ENCODE measurements at places on chromosomes 7 and 10.

DNA sequence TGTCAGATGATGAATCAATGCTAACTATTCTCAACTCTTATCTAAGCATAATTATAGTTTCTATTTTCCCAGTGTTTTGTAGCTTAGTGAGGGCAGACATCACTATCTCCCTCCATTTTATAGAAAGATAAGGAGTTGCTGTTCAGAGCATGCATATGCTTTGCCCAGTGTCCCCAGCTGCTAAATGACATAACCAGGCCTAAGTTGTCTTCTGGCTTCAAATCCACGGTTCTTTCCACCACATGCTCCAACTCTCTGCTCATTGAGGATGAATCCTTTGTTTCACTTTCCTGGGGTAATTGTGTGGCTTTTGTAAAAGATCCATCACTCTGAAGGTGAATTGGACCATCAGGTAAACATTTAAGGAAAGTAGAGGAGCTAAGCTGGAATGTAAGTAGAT is 134.0 kb downstream of the SNX10 start:
- DNase-seq: no peak

- DNase-seq: no peak
Observed at GRCh38 chr7:21028599-21028998, 241.9 kb upstream of the SP8 start.

- no peak for DNase-seq
Observed at GRCh38 chr10:48695636-48696534, 11.2 kb downstream of the WDFY4 start.

- DNase-seq: no peak
Observed at GRCh38 chr10:133456041-133456951, 2.6 kb downstream of the SCART1 start.

DNA sequence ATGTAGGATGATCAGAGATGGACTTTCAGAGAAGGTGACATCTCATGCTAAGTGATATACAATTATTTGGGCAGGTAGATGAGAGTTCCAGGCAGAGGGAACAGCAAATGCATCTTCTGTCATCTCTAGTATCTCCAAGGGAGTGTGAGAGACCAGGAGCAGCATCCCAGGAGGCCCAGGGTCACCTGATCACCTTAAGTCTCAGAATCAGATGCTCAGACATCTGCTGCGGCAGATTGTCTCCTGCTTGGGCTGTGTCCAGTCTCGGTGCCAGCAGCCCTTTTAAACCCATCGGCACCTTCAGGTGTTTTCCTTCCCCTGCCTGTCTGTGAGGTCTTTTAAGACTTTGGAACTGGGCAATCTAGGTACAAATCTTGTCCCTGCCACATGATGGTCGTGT is 690.6 kb downstream of the LRMDA start:
- no peak for DNase-seq

DNA sequence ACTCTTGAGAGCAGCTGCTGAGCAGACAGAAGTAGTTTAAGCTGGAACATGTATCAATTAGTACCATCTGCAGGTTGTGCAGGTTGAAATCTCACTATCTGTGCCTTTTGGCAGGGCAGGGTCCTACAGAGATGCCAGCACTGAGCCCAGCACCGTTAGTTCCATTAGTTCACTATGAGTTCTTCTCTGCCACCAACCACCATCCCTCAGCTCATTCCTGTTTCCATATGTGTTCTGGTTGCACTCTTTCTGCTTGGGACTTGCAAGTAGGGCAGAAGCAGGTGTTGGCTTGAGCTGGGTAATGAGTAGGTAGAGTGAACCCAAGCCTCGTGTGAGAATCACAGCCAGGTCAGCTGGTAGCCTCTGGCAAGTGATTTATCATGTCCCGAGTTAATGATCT is 2.8 kb downstream of the SMO start:
- DNase-seq: no peak

DNA sequence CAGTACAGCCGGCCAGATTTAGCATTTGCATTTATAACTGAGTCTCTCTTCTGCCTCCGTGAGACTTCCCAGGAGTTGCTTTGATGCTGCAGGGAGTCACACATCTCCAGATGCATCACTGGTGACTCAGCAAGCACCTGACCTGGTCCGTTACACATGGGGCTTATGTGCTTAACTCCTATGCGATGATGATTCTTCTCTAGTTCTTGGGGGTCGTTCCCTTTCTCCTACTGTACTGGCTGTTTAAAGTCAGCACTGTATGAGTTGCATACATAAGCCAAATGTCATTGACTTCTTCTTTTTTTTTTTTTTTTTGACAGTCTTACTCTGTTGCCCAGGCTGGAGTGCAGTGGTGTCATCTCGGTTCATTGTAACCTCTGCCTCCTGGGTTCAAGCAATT is 13.0 kb upstream of the AKR1E2 start:
- no peak for DNase-seq

DNA sequence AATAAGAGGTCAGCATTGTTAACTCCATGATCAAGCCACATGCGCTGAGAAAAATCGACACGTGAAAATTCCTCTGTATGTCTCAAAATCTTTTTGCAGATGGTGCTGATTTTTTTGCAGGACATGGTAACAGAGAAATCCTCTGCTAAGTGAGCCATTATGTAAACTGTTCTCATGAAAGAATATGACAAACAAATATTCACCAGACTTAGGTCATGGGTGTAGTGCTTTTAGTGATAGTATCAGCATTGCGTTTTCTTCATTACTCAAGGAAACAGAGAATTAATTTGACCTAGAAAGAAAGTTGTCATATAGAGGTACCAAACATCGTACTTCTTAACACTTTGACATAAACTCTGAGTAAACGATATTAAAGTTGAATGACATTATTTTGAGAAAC is 34.7 kb downstream of the ADRB1 start:
- DNase-seq: no peak

DNA sequence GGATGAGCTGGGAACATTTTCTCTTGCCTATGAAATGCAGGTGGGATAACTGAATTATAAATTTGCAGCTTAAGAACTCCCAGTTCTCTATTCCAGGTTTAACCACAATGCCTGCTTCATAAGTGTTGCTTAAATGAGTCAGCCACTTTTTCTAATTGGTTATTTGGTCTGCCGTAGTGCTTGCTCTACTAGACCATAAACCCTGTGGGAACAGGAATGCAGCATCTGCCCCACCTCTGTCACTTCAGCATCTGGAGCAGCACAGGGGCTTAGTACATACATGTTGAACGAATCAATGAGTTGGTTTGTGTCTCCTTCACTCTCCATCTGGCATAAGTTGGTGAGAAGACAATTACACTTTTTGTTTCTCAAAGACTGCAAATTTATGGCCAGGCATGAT is 95.2 kb upstream of the PTER start:
- no peak for DNase-seq

DNA sequence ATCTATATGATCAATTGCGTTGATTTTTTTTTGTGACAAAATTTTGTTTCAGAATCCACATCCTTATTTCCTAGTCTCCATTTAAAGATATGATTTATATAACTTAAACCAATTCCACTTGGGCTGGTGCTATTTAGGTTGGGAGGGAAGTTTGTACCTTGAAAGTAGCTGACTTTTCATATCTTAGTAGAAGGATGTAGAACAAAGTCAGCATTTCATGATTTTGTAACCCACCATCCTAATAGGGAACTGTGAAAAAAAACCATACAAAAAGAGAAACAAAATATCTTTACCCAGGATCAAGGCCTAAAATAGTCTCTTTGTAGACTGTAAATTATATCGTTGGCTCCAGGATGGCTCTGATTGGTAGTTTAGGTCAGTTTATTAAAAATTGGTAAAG is 8.3 kb downstream of the HECTD2 start:
- DNase-seq: no peak

DNA sequence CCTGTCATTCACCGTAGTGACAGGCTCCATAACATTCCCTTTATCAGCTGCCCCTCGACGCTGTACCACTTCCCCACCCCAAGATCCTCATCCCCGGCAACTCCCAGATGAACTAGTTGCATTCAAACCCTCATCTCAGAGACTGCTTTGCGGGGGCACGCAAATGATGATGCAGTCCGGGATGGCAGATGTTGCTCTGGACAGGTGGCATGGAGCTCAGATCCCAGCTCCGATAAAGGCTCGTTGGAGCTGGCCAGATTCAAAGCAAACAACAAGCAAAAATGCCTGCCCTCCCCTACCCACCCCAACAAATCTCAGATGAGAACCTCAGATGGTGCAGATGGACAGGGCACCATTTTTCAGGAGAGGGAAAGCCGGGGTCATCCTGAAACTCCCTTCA is 46.7 kb downstream of the CARD11 start:
- DNase-seq: no peak

- DNase-seq: no peak
Observed at GRCh38 chr10:103640436-103641181, 147.1 kb downstream of the NEURL1 start.

- no peak for DNase-seq
Observed at GRCh38 chr10:5732141-5732540, 47.5 kb downstream of the TASOR2 start.

GRCh38 chr7:2521341-2521745 is 1.8 kb downstream of the LFNG start:
- DNase-seq: no peak

DNA sequence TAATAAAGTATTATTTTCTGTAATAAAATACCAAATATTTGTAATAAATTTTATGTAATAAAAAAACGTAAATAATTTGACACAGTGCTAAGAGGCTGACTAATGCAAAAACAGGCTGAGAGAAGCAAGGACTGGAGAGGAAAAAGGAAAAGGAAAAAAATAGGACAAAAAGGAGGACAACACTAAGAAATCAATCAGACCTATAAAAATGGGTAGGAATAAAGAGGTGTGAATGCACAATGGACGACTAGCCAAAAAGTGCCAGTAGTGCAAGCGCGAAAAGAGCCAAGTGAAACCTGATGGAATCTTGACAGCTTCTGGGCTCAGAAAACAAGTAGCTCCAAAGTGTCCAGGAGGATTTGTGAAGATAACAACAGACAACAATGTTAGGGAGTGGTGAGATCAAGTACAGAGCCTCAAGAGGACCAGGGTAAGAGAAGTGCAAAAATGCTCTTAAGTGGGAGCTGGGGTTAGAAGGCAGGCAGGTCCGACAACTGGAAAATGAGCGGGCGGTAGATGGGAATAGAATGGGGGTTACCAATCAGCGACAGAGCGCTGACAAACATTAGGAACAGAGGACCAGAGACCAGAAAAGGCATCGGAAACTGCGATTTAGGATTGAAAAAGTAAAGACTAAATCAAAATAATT is 1.2 kb downstream of the BRAF start:
- no peak for DNase-seq

GRCh38 chr7:101529560-101529959 is 99.5 kb downstream of the MYL10 start:
- no peak for DNase-seq

DNA sequence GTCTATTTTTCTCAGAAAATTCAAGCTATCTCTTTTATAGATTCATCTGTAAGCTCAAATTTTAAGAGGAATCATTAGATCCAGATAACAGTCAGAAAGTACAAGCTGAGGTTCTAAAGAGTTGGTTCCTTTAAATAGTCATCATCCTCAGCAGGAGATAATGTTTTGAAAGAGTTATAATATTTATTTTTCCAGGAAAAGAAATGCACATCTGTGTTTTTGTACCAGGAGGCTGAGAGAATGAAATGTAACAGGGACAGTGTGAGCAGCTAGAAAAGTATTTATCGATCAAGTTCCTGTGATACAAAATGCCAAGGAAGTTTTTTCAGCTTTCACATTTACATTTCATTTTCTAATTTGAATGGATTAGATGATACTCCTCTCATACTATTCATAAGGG is 120.2 kb upstream of the LRRTM3 start:
- DNase-seq: no peak

GRCh38 chr7:11911900-11912299 is 79.9 kb upstream of the THSD7A start:
- DNase-seq: no peak

DNA sequence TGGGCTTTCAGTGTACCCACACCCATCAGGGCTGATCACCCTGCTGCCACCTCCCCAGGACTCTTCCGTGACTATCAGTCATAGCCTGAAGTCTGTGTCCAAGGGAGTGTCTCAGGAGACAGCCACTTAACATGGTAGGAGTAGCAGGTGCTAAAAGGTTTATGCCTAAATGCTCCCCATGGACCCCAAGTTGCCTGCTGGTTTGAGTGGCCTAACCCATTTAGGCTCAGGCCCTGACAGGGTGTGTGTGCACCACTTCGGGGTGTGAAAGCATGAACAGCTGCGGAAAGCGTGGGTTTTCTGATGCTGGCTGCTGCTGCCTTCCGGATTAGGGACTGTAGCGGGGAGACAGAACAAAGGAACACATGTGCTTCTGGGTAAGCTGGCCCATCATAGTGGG is 93.2 kb upstream of the SAMD8 start:
- DNase-seq: no peak

- DNase-seq: no peak
Observed at GRCh38 chr10:92181575-92181974, 109.3 kb downstream of the CPEB3 start.

GRCh38 chr7:45066409-45066808 is 22.4 kb downstream of the NACAD start:
- DNase-seq: no peak

GRCh38 chr10:104577861-104578521 is 63.1 kb upstream of the SORCS3 start:
- no peak for DNase-seq

DNA sequence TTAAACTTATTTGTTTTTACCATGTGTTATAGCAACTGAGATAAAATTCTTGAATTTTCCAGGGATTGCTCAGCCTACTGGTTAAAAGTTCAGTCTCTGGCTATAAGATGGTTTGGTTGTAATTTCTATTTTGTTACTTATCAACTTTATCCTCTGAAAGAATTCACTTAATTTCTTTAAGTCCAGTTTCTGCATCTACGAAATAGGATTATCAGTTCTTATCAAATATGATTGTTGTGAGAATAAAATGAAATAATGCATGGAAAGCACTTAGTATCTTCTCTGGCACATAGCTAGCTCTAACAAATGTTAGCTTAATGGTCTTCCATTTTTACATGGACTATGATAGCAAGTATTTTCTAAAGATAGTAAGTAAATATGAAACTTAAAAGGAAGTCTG is 53.3 kb downstream of the SEMA3D start:
- DNase-seq: no peak

DNA sequence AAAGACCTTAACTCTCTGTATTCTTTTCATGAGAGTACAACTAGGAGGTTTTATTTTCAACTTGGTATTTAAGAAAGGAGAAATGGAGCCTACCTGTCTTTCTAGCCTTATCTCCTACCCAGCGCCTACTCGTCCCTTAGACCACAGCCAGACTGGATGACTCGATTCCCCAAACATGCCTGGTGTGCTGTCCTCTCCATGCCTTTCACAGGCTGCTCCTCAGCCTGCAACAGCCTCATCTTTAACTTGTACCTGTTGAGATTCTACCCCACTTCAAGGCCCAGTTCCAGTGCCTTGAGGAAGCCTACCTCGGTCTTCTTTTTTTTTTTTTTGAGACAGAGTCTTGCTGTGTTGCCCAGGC is 29.4 kb downstream of the CPA1 start:
- no peak for DNase-seq

GRCh38 chr10:75619635-75620034 is 188.2 kb downstream of the LRMDA start:
- no peak for DNase-seq

Measured in stimulated activated CD4-positive, alpha-beta T cell treated with anti-CD3 and anti-CD28 coated beads, Interleukin-1b, Interleukin-23, amount 100 ng/mL, for 24 hours (primary cell).